Gastrocnemius medialis (tissue), 4 donors: ENCODE measurements at places on chromosomes 3 and 15.
A peak's percentile ranks its signal among the peaks of the same experiment; 100 is the strongest.

DNA sequence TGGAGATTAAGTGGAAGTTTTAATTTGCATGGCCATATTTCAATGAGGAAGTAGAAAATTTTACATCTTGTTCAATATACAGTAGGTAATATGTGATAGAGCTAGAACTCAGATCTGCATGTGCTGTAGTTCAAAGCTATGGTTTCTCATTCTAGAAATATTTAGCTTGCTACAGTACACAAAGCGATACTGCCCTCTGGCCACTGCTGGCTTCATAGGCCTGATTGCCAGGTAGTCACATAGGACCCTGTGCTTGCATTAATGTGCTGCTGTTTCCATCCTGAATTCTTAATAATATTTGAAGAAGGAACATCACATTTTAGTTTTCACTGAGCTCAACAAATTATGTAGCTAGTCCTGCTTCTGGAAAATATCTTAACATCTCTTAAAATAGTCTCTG, 87.0 kb downstream of the PLSCR2 start:
- DNase-seq: no peak

GRCh38 chr15:52100807-52101442, 11.7 kb downstream of the BCL2L10 start:
- DNase-seq: peak; percentile 44

DNA sequence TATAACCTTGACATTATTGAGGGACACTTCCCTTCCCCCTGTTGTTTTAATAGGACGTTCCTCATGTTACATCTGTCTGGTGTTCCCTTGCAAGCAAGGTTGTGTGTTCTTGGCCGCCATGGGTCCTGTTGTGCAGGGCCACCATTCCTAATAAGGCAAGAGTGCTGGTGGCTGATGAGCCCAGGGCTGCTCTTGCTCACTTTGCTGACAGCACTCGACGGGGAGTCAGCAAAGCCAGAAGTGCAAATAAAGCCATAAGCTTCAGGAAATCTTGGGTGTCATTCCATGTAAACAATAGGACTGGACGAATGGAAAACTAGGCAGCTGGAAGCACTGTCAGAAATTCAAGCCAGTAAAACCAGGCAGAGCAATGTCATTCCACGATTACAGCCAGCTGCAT, 75.8 kb downstream of the SQOR start:
- no peak for DNase-seq

DNA sequence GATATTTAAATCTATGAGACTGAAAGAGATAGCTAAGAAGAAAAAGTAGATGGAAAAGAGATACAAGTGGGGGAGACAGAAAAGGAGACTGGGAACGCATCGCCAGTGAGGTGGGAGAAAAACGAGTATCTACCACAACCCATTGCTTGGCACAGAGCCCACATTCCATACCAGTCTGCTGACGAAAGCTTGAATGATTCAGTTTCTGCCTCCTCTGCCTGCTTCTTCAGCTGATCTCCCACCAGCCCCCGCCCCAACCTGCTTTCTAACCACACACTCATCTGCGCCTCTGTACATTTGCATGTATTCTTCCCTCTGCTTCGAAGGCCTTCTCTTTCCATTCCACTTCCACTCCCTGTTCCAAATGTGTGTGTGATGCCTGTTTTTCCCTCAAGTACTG, 188.1 kb downstream of the USP13 start:
- DNase-seq: no peak

- DNase-seq: no peak
These were observed 49.7 kb upstream of the RBSN start for GRCh38 chr3:15148614-15149013.

GRCh38 chr15:48119277-48119676, 1.5 kb upstream of the SLC24A5 start:
- no peak for DNase-seq

GRCh38 chr3:115624029-115624741, 875 bp downstream of the GAP43 start:
- no peak for DNase-seq

- no peak for DNase-seq
These were observed 53.4 kb upstream of the XRN1 start for GRCh38 chr3:142501004-142501926.

DNA sequence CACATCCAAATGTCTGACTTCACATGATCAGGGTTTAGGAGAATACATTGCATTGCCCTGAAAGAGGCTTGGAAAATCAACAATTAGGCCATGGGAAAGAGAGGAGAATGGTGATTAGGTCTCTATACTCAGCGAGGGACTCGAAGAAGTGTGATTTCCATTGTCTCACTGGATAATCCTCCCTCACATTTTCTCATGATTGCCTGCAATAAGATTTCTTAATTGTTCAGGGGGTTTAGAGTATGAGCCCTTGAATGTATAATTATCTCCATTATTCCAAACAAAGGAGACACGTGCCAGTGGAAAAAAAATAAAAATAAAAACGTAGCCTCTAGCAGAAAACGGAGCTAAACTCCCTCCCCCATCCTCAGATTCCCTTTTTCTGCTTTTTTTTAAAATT, 173.2 kb downstream of the TPRG1 start:
- DNase-seq: no peak
